ENCODE measurements at places on chromosomes 4 and X.

DNA sequence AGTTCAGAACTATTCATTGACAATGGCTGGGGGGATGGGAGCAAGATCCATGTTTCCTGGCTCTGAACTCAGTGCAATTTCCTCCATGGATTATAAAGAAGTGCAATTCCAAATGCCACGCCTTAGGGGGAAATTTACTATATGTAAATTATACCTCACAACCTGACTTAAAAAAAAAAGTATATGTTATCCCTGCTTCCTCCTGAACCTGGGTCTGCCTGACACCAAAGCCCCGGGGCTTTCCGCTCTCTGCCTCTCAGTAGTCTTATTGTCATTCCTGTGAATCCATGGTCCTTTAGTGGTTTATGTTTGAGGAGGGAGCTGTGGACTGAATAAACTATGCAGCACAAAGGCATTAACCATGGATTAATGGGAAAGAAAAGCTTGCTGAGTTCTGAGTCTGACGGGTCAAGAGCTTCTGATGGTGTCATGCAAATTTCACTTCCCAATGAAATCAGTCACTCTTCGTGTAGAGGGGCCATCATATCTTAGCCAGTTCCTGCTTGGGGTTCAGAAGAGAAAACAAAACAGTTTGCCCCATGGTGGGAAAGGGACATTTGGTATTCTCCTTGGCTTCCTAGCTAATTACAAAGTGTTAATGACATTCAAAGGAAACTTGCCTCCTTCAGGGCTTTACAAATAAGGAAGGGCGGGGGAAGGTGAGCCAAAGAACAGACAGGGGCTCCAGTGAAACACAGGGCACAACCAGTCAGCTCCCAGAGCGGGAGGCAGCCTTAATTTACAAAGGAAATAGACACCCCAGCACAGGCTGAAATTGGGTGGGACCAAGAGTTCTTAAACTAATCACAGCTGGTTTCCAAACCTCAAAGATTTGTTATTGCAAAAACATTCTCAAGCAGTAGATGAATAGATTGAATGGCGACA lies 14.3 kb downstream of the FAM9C start:
- no peak for DNase-seq

DNA sequence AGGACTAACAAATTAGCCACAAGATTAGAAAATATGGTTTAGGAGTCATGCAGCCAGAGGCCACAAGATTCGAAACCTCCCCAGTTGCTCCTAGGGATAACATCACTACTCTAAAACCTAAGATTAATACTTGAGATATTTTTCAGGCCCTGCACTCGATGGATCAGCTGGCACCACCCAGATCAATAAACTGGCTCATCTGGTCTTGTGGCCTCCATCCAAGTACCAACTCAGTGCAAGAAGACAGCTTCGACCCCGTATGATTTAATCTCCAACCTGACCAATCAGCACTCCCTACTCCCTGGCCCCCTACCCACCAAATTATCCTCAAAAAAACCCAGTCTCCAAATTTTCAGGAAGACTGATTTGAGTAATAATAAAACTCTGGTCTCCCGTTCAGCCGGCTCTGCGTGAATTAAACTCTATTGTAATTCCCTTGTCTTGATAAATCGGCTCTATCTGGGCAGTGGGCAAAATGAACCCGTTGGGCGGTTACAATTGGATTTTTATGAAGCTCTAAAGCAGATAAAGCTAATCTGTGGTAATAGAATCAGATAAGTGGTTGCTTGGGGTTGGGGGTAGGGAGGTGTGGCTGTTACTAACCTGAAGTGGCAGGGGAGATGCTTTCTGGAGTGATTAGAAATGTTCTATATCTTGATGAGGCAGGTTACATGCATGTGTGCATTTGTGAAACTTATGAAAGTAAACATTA lies 91.8 kb upstream of the ATXN3L start:
- DNase-seq = no peak

DNA sequence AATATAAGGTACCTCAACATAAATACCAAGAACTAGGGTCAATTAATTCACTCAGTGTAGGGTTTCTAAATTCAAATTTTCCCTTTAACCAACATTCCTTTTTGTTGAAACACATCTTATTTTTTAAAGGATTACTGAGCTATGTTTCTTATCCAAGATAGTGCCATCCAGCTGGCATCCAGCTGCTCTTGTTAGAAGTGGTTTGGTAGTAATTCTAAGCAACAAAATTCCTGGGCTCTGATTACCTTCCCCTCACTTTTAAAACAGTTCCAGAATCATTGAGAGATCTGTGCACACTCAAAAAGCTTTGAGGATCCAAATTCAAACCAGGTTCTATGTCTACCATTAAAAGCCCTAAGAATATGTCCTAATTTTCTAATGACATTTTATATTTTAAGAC lies 583.7 kb downstream of the TRIML1 start:
- no peak for DNase-seq

DNA sequence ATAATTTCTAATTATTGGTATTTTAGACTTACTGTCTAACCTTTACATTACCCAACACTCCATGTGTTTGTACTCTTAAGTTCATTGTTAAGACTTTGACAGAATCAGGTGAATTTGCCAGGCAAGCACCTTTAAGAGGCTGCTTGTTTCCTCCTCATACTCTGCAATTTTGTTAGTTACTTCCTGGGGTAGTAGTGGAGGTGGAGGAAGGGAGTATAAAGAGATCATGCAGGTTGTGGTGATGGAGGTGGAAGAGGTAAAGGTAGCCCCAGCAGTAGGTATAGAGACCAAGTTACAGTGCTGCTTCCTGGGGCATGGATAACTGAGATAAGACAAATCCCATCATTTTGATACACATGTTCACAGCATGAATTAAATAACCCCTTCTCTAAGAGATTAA lies 6.7 kb downstream of the WDR44 start:
- DNase-seq = no peak

- no peak for DNase-seq
These were observed 32.9 kb upstream of the TET2 start for GRCh38 chr4:105113800-105114199.

DNA sequence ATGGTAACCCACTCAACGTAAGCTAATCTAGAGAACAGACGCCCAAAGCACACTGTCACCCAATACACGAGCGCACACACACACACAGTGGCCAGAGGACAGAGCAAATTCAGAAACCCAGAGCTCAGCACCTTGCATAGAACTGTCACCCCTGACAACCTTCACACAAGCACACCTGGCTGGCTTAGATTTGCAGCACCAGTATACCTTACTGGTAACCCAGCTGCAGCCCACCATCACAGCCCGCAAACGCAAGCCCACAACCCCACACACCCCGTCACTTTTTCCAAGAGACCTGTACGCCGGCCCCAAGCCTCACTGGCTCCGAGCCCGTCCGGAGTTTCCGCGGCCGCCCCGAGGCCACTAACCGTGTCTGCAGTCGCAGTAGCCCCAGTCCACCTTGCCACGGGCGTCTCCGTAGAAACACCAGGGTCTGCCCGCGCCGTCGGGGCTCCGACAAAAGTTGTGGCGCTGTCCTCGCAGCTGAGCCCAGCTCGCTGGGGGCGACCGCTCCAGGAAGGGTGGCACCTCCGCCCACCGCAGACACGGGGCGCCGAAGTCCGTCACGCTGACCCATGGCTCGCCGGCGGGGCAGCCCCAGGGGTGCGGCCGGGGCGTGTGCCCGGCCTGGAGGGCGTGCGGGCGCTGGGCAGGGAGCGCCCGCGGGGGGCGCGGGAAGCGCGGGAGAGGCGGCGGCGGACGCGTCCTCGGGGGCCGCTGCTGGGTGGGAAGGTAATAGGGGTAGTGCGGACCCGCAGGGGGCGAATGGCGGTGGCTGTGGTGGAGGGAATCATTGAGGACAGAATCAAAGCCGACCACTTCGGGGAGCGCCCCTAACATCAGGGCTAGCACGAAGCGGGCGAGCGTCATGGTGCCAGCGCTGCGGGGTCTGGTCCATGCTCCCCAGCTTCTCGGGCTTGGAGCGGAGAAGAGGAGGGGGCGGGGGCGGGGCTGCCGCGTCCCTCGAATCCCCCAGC lies 664 bp downstream of the PRSS12 start:
- DNase-seq = no peak

GRCh38 chrX:20567108-20567507 lies 300.4 kb upstream of the RPS6KA3 start:
- DNase-seq = no peak

DNA sequence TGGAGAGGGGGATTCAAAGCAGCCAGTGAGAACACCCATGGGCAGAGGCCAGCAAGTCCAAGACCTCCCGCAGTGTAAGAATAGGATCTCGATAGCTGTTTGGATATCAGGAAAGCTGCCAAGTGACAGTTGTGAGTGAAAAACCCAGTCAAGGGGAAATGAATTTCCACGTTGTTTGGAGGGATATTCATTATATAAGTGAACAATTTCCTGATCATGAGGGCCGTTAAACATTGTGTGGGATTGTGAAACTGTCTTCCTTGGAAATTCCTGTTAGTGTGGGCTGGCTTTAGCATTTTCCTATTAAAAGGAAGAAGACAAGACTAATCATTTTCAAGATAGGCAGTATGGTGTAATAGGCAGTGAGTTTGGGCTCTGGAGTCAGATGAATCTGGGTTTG lies 15.0 kb downstream of the CLDN2 start:
- no peak for DNase-seq

DNA sequence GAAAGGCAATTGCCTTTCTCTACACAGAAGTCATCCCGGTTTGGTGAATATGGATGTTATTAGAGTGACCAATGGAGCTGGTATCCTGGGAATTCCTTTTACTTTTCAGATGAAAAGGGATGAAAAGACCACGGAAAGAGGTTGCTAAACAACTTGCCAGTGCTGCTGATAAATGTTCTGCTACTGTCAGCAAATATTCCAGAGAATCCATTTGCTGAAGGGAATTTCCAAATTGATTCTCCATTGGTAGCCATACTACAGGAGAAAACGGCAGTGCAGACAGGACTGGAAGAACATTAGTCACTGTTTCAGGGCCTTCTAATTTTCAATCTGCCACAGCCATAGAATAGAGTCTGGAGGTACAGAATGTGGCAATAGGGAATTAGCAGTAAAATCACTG lies 451.5 kb downstream of the PCDH11X start:
- no peak for DNase-seq

DNA sequence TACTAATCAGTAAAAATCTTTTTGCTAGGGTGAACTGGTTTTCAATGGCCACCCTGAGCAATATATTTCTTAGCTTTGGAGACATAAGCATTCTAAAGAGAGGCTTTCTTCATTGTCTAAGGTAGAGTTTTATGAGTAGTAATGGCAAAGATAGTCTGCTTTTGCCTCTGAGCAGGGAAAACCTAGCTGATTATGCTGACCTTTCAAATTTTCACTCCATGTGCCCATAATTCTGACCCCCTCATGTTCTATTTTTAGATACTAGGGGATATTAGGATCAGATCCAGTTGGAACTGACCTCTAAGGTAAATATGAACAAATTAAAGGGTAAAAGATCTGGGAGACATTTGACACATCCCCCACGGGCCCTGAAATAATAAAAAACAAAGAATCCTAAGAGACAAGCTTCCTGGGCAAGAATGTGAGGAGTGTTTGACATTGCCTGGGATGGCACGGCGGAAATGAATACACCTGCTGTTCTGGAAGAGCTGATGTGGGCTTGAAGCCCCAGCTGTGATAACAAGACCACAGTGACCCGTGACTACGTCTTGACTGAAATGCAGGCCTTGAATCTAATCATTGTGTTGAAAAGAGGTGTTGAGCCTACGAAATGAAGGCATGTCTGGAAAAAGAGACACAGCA lies 392.1 kb upstream of the FRG1 start:
- DNase-seq = no peak

DNA sequence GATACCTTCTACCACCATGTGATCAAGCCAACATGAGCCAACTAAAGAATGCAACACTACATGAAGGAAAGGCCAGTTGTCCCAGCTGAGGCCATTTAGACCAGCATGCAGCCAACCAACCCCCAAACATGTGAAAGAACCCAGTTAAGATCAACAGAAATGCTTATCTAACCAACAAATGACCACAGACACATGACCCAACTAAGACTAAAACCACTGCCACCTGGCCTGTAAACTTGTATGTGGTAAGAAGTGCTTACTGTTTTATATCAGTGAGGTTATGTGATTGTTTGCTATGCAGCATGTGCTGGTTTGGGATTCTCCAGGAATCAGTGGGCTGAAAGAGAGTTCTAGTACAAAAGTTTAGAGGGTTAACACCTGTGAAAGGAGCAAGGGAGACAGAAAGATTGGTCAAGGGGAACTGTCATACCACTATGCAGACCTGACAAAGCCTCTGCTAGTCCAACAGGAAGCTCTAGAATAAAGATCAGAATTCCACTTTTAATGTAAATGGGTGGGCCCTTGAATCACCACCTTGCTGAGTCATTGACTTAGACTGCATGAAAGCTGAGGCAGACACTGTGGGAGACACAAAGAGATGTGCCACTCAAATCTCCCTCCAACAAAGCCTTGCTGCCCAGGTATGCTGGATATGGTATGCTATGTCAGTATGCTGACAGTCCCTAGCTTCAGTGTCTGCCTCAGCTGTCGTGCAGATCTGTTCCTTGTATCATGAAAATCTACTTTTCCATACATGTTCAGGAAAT lies 6.1 kb upstream of the SH3D19 start:
- no peak for DNase-seq

- no peak for DNase-seq
These were observed 847.7 kb upstream of the INTU start for GRCh38 chr4:126784966-126785580.

DNA sequence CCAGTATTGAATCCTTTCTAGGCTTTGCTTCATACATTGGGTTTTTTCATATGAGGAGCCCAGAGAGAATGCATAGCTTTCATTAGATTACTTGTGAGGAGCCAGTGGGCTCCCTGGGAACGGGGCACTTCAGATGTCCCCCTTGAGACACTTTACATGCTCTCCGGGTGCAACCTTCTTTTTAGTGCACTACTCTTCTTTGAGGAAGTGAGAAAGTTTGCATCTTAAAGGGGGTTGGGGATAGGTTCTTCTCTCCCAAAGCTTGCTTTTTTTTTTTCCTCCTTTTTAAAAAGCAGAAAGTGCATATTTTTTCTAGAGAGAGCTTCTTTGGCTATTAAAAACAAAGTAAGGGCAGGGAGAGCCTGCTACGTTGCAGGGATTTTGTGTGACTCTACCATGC lies 4.3 kb downstream of the HADH start:
- DNase-seq = no peak

GRCh38 chrX:120781403-120781802 lies 94.3 kb downstream of the CT47B1 start:
- no peak for DNase-seq

All from stimulated activated CD8-positive, alpha-beta memory T cell treated with anti-CD3 and anti-CD28 coated beads, Interleukin-15, amount 100 ng/mL, for 24 hours (primary cell).